ENCODE measurements at places on chromosomes 2 and 18. TPM values are rescaled to one million over a fixed set of nuclear protein-coding genes. Genes with fewer than 3 reads are reported as not detected.
A peak's percentile ranks its signal among the peaks of the same experiment; 100 is the strongest.

- peaks cover 9% of the 10 kb centered on the region for H3K27me3 ChIP-seq
- H3K36me3 ChIP-seq = no peaks in the 10 kb centered on the region
- no peak for DNase-seq
- H3K4me3 ChIP-seq = no peak overlapping the region
- peaks cover 19% of the 10 kb centered on the region for H3K4me1 ChIP-seq
These were observed 63.3 kb downstream of the FBXO15 start for GRCh38 chr18:74084184-74084855.

DNA sequence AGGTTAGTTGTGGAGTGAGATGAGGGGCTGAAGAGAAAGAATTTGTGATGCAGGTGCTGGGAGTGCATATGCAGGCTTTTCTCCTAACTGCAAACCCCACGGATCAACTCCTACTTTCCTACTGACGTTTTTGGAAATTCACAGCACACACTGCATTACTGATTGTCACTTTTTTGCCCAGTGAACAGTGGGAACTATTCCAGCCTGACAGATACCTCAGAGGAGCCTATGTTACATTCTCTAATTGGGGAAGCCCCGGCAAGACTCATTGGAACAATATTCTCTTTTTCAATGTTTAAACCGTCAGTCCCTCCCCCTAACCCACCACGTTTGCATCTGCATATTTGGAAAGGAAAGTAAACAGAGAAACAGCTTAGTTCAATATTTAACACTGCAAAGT lies 126.2 kb downstream of the DPP4 start:
- no peak overlapping the region for H3K4me3 ChIP-seq
- H3K36me3 ChIP-seq = peaks cover 3% of the 10 kb centered on the region
- peak overlapping the region; percentile 7 for H3K27ac ChIP-seq
- DNase-seq = no peak

GRCh38 chr2:238897911-238898311 lies 50.0 kb downstream of the TWIST2 start:
- no peaks in the 10 kb centered on the region for H3K27me3 ChIP-seq
- no peak overlapping the region for H3K27ac ChIP-seq
- H3K36me3 ChIP-seq = no peaks in the 10 kb centered on the region
- no peak overlapping the region for H3K4me3 ChIP-seq
- DNase-seq = no peak

- H3K36me3 ChIP-seq = peaks cover 72% of the 10 kb centered on the region
- H3K4me3 ChIP-seq = peak overlapping the region; percentile 89
- H3K27ac ChIP-seq = peak overlapping the region; percentile 51
- peaks cover 72% of the 10 kb centered on the region for H3K4me1 ChIP-seq
These were observed 2.9 kb downstream of the NDUFV2 start for GRCh38 chr18:9105420-9105819.

- peaks cover 74% of the 10 kb centered on the region for H3K36me3 ChIP-seq
- DNase-seq = no peak
- H3K4me1 ChIP-seq = peaks cover 93% of the 10 kb centered on the region
These were observed 63.0 kb downstream of the DGKD start for GRCh38 chr2:233417282-233417681.

DUSP19 gene
- 0.39 TPM for total RNA-seq

GRCh38 chr2:8329660-8330622 lies 351.9 kb upstream of the ID2 start:
- peaks cover 56% of the 10 kb centered on the region for H3K4me1 ChIP-seq
- peaks cover 3% of the 10 kb centered on the region for H3K36me3 ChIP-seq
- peak overlapping the region; percentile 14 for H3K27ac ChIP-seq
- DNase-seq = no peak
- H3K4me3 ChIP-seq = no peak overlapping the region

GRCh38 chr2:204885747-204886146 lies 340.5 kb downstream of the PARD3B start:
- peaks cover 17% of the 10 kb centered on the region for H3K36me3 ChIP-seq
- no peak overlapping the region for H3K27ac ChIP-seq
- H3K4me1 ChIP-seq = peaks cover 31% of the 10 kb centered on the region

- DNase-seq = no peak
- H3K4me1 ChIP-seq = no peaks in the 10 kb centered on the region
- no peaks in the 10 kb centered on the region for H3K27me3 ChIP-seq
These were observed 358.6 kb downstream of the METTL4 start for GRCh38 chr18:2212598-2213205.

MAPK4 gene
- total RNA-seq = not detected

CD8B2 gene
- total RNA-seq = 3.7 TPM

- H3K27ac ChIP-seq = peak overlapping the region; percentile 86
- H3K36me3 ChIP-seq = peaks cover 45% of the 10 kb centered on the region
- peaks cover 80% of the 10 kb centered on the region for H3K4me1 ChIP-seq
- H3K27me3 ChIP-seq = no peaks in the 10 kb centered on the region
- no peak for DNase-seq
These were observed 34.1 kb upstream of the IL1RL1 start for GRCh38 chr2:102277202-102277700.

AMMECR1L gene
- total RNA-seq = 15.0 TPM

DNA sequence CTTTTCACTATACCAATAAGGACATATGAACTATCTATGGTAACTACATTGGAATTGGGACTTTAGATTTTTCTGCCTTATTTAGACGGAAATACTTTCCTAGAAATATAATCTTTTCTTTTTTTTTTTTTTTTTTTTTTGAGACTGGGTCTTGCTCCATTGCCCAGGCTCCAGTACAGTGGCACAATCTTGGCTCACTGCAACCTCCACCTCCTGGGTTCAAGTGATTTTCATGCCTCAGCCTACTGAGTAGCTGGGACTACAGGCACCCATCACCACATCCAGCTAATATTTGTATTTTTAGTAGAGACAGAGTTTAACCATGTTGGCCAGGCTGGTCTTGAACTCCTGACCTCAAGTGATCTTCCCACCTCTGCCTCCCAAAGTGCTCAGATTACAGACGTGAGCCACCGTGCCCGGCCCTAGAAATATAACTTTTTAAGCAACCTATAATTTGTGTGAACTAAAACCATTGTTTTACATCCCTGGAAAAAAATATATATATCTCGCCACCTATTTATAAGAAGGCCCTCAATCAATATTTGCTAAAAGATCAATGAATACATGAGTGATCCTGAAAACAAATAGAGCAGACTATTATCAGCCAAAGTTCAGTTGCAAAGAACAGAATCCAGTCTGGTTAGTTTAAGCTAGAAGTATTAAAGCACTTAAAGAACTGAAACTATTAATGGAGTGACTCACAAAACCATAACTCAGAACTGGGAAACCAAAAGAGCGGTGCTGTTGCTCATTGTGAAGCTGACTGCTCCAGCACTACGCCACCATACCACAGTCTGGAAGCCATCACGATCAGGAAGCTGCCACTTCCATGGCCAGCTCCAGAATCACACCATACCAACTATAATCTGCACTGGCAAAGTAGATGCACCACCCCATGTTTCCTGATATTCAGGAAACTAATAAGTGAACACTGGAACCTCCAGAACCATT lies 8.4 kb upstream of the HNRNPLL start:
- no peak for DNase-seq
- H3K4me1 ChIP-seq = peaks cover 43% of the 10 kb centered on the region
- no peak overlapping the region for H3K4me3 ChIP-seq
- no peaks in the 10 kb centered on the region for H3K27me3 ChIP-seq
- H3K36me3 ChIP-seq = peaks cover 5% of the 10 kb centered on the region

- peak overlapping the region; percentile 77 for H3K27ac ChIP-seq
- peak overlapping the region; percentile 81 for H3K4me3 ChIP-seq
- peaks cover 28% of the 10 kb centered on the region for H3K4me1 ChIP-seq
- no peaks in the 10 kb centered on the region for H3K36me3 ChIP-seq
These were observed 213.6 kb downstream of the TNS1 start for GRCh38 chr2:217789003-217789735.

ANO7 gene
- total RNA-seq = 0.31 TPM

SIX3 gene
- total RNA-seq = not detected

TEKT4 gene
- not detected for total RNA-seq

DNA sequence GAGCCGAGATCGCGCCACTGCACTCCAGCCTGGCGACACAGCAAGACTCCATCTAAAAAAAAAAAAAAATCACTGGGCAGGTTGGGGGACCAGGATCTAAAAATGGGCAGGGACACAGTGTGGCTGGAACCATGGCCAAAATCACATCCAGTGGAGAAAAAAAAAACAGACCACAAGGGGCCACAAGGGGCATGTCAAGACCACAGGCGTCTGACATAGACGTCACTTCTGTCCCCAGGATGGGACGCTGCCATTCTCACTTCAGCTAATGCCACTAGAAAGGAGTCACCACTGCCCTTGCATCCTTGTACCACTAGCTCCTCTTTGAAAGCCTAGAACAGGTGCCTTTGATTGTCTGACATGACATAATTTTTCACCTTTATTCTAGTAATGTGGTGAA lies 2.5 kb upstream of the POMC start:
- H3K27me3 ChIP-seq = peaks cover 44% of the 10 kb centered on the region
- H3K4me1 ChIP-seq = peaks cover 27% of the 10 kb centered on the region
- no peak overlapping the region for H3K4me3 ChIP-seq
- DNase-seq = no peak

MRPL33 gene
- 47.9 TPM for total RNA-seq

ALPP gene
- total RNA-seq = not detected

CACNB4 gene
- total RNA-seq = 0.29 TPM

OSBPL1A gene
- 0.58 TPM for total RNA-seq

DNA sequence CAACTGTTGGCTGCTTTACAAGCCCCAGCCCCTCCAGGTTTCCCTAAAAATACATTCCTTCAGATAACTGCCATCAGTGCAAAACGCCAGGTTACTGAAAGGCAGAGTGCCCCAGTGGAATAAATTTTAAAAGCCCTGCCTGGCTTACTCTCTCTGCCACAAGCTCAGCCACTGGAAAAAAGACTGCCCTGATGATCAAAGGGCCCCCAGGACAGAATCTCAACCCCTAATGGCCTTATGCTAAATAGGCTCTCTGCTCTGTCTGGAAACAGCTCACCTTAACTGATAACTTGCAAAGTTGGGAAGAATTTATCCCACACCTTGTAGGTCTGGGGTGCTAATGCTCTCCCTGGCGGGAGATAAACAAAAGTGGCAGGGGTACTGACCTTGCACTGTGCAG lies 33.9 kb downstream of the CFAP53 start:
- H3K27ac ChIP-seq = no peak overlapping the region
- DNase-seq = no peak
- H3K4me1 ChIP-seq = no peaks in the 10 kb centered on the region
- no peak overlapping the region for H3K4me3 ChIP-seq
- H3K27me3 ChIP-seq = peaks cover 15% of the 10 kb centered on the region

DNA sequence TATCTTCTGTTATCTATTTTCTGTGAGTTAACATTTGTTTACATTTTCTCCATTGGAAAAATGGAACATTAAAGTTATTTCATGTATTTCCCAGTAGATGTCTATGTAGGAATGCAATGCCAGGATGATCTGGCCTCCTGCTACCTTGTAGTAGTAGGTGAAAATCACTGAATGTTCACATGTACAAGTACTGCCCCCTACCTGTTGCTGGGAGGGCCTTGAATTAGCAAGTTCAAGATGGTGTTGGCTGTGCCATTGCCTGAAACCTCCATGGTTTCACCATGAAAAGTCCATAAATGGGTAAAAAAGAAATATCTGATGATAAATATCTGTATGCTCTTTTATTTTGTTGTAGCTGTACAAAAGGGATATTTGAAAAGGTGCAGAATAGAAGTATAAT lies 30.7 kb downstream of the XRCC5 start:
- peak overlapping the region; percentile 0 for H3K27ac ChIP-seq
- DNase-seq = peak; percentile 54
- no peak overlapping the region for H3K4me3 ChIP-seq
- no peaks in the 10 kb centered on the region for H3K27me3 ChIP-seq

DLX2 gene
- total RNA-seq = not detected

DNA sequence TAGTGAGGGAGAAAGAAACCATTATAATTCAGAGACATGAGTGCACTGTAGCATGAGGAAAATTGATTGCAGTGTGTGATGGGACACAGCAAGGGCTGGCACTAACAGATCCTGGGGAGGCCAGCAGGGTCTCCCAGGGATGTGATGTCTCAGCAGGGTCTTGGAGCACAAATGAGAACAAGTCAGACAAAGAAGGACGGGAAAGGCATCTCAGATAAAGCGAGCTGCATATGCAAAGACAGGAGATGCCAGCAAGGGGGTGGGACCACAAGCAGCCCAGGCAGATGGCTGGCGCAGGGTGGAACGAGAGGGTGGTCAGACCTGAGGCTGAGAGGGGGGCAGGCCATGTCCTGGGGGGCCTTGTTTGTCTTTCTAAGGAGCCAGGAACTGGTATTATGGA lies 102.6 kb upstream of the DLX2 start:
- H3K27ac ChIP-seq = no peak overlapping the region
- no peak for DNase-seq
- no peaks in the 10 kb centered on the region for H3K36me3 ChIP-seq

DNA sequence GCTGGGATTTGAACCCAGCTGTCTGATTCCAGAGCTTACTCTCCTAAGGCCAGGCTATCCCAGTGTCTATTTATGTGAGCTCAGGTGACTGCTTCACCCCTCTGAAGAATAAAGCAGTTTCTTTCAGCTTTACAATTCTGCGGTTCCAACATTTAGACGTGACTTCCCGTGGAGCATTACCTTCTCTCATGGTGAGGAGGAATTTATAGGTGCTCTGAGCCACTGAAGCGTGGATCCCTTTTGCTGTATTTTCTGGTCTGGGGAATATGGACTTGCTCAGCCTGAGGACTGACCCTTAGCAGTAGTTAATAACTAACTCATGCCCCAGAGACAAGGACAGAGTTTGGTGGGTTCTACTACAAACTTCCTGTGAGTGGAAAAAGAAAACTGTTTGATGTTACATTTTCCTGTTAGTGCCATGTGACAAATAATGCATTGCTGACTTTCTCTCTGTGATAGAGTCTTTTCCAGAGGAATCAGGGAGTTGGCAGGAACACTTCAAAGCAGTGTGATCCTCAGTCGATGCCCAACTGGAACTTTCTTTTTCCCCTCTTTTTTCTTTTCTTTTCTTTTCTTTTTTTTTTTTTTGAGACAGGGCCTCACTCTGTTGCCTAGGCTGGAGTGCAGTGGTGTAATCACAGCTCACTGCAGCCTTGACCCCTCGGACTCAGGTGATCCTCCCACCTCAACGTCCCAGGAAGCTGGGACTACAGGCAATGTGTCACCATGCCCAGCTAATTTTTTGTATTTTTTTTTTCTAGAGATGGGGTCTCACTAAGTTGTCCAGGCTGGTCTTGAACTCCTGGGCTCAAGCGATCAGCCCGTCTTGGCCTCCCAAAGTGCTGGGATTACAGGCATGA lies 21.9 kb downstream of the CASP10 start:
- peaks cover 57% of the 10 kb centered on the region for H3K36me3 ChIP-seq
- H3K27me3 ChIP-seq = no peaks in the 10 kb centered on the region
- H3K4me1 ChIP-seq = peaks cover 30% of the 10 kb centered on the region
- no peak for DNase-seq
- no peak overlapping the region for H3K27ac ChIP-seq

DNA sequence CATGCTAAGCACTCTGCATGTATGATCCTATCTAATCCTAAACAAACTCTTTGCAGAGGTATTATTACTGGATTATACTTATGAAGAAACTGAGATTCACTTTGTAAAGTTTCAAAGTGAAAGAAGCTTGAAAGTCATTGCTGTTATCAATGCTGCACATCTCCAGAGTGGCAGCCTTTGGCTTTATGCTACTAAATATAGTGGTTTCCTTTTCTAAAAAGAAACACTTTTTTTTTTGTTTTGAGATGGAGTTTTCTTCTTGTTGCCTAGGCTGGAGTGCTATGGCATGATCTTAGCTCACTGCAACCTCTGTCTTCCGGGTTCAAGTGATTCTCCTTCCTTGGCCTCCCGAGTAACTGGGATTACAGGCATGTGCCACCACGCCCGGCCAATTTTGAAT lies 114.9 kb upstream of the RAB27B start:
- DNase-seq = peak; percentile 42
- H3K36me3 ChIP-seq = peaks cover 12% of the 10 kb centered on the region
- peaks cover 16% of the 10 kb centered on the region for H3K27me3 ChIP-seq
- H3K27ac ChIP-seq = peak overlapping the region; percentile 72
- H3K4me1 ChIP-seq = peaks cover 57% of the 10 kb centered on the region

Measured in activated CD8-positive, alpha-beta T cell treated with anti-CD3 and anti-CD28 coated beads, Interleukin-2, amount 10 ng/mL, durations not matched to agents 7 days and 5 days (primary cell).